ENCODE measurements at places on chromosomes 13 and 19.

DNA sequence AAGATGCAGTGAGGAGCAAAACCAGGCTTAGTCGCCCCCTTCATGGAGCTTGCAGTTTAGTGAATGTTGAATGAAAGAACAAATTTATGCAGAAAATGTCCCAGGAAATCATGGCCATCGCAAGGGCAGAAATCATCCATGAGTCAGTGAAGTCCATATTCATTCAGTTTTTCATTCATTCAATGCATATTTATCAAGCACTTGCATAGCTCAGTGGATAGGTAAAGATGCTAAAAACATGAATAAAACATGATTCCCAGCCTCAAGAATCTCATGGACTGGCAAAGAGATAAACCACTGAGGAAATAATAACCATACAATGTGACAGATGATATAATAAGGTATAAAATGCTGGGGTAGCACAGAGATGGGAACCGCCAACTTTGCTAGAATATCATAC, 58.8 kb downstream of the HSPH1 start:
- no peak for DNase-seq

GRCh38 chr19:3923912-3924311, 9.0 kb upstream of the NMRK2 start:
- DNase-seq = no peak

GRCh38 chr13:41974262-41974900, 13.5 kb upstream of the VWA8 start:
- no peak for DNase-seq

- DNase-seq = no peak
Observed at GRCh38 chr19:30968210-30968609, 381.0 kb downstream of the TSHZ3 start.

GRCh38 chr13:103066079-103066780, at the start of gene SLC10A2:
SLC10A2 (minus strand) TSS chr13:103066417; CDS start chr13:103066249, 168 bp downstream.
- no peak for DNase-seq

DNA sequence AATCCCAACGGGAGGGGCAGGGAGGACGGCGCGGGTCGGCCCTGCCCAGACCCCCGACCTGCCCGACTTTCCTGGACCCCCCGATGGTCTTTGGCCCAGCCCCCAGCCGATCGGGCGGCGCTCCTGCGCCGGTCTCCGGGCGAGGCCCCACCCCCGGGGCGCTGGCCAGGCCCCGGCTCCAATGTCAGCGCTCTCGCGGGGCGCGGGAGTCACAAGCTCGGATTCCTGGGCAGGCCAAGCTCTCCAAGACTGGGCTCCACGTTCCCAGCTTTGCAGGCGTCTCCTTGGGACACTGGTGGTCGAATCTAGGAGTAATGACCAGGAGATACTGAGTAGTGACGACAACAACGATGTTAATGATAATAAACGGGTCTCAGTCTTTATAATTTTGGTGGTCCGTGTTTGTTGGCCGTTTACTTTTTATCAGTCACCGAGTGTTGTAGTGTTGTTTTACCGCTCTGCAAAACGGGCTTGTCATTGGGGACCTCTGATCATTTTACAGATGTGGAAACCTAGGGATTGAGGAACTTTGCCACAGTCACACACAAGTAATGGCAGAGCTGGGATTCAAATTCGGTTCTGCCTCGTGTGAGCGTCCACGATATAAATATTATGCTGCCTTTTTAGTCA, 545 bp downstream of the RAD23A start:
- peak; percentile 34 for DNase-seq

DNA sequence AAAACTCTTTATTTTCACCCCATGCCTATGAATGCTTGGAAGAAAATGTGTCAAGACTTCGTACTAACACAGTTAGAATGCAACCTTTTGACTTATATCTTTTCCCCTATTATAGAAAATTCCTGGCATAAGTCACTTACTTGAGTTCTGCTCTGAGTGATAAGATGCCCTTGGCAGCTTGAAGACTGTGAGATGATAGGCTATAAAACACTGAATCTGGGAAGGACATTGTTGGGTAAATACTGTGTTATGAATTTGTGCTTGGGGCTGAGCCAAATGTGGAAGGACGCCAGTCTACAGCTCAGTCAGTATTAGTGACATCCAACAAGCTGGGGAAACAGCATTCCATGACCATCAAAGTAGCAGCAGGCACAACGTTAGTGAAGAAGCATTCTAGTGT, 368.0 kb upstream of the SGCG start:
- no peak for DNase-seq

GRCh38 chr19:32936065-32936464, 35.7 kb downstream of the CEP89 start:
- DNase-seq = no peak

DNA sequence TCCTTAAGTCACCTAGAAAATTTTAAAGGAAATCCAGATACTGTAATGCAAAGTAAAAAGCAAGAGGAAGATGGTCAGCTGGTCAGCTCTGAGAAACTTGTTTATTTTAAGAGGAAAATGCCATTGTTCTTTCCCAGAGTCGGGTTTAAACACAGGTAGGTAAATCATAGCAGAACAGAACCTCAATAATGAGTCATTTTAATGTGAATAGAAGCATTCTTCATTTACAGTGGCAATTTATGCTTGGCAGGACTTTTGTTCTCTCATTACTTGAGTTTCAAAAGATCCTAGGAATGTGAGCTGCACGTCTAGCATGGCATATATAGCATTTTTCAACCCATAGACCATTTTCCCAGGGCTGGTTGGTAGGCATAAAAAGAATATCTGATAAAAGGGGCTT, 132.3 kb downstream of the LIG4 start:
- no peak for DNase-seq

- peak; percentile 52 for DNase-seq
Observed at GRCh38 chr19:51375504-51376221, 3.2 kb upstream of the NKG7 start.

DNA sequence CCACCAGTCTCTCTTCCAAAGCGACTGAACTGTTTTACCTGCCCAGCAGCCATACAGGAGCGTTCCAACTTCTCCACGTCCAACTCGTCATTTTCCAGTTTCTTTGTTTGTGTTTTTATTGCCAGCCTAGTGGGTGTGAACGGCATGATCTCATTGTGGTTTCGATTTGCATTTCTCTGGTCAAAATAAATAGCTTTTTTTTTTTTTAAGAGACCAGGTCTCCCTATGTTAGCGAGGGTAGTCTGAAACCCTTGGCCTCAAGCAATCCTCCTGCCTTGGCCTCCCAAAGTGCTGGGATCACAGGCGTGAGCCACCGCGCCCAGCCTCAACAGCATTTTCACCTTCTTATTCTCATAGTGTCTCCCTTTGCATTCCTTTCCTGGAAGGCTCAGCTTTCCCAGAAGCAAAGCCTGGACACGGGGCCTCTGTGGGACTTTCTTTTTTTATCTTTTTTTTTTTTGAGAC, 4.2 kb upstream of the JSRP1 start:
- DNase-seq = no peak

GRCh38 chr13:59623206-59623915, 540.4 kb downstream of the DIAPH3 start:
- DNase-seq = no peak

GRCh38 chr13:90177512-90177911, 1170.0 kb upstream of the MIR17HG start:
- no peak for DNase-seq

- no peak for DNase-seq
Observed at GRCh38 chr13:46894568-46894967, 2.3 kb downstream of the HTR2A start.

GRCh38 chr13:34808649-34809048, 133.4 kb upstream of the NBEA start:
- DNase-seq = no peak

GRCh38 chr19:31254180-31254551, 95.1 kb downstream of the TSHZ3 start:
- no peak for DNase-seq

DNA sequence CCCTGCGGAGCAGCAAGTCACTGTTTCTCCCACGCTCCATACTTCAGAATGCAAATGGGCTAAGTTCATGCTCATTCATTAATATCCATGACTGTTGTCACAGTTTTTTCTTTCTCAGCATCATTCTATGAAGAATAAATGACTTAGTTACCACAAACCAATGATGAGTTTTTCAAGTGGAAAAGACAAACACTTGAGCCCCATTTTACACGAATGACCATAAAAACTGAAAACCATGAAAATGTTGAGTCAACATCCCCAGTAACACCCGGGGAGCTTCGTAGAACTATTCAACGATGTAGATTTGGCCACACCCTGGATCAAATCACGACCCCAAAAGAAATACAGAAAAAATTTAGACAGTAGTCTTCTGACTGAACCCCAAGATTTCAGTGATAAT, 99.8 kb upstream of the GJB6 start:
- no peak for DNase-seq

DNA sequence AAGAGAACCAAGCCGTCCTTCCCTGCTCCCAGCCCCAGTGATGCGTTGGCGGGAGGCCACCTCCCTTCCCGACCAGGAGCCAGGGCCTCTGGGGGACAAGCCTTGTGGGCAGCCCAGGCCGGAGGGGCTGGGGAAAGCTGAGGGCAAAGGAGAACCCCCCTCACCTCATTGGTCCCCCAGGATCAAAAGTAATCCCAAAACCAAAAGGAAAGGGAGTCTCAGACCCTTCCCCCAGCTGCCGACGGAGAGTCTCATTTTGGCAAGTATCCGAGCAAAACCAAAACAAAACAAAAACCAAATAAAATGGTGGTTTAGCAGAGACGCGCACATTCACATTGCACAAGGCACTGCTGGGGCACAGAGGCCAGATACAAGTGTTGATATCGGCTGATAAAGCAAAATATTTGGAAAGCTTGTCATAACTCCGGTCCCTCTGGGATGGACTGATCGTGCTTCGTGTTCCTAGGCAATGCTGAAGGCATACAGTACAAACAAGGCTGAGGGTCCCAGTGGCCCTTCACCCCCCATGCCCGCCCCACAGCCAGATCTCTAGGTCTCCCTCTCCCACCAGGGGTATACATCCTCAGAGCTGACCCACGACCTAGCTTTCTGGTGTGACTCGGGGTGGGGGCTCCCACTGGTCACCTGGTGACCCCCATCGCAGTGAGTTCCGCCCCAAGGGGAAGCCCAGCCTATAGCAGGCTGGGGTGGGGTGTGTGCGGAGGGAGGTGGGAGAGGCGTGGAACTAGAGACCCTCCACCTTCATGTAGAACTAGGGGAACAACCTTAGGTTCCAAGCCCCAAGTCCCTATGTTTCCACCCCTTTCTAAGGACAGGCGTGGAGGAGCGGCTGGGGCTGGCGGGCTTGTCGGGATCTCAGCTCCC, 2.1 kb downstream of the CEBPA start:
- DNase-seq = no peak

DNA sequence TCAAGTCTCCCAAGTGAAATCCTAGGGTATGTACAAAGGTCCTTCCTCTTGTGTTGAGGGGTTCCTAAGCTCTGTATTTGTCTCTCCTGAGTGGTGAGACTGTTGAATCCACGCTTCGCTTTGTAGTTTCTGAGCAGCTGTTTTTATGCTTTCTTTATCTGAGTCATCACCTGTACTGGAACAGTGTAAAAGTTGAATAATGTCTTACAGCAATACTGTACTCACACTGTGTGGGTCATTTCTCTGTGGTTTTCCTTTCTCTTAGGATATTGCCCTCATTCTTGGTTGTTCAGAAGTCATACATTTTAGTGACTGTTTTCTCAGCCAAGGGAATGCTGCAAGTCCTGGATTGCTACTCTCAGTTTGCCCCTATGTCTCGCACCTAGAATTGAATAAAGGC, 1596.6 kb downstream of the SLITRK5 start:
- DNase-seq = no peak

- no peak for DNase-seq
Observed at GRCh38 chr19:38617283-38617763, 430 bp downstream of the MAP4K1 start.

DNA sequence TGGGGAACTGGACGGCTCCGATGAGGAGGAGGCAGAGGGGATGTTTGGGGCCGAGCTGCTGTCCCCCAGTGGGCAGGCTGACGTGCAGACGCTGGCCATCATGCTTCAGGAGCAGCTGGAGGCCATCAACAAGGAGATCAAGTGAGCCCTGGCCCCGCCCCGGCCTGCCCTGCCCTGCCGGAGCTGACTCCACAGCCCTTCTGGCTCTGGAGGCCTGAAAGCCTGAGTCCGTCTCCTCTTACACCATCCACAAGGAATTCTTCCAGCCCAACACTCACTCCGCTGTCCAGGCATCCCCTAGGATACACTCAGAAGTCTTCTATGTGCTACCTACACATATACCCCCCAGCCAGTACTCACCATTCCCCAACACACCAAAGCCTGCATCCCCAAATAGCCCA, 17.4 kb downstream of the PPFIA3 start:
- no peak for DNase-seq

GRCh38 chr19:3113100-3114017, 19.2 kb downstream of the GNA11 start:
- no peak for DNase-seq
